ENCODE measurements at places on chromosomes 2 and 18.

- no peak for ATAC-seq
Observed at GRCh38 chr2:169759987-169760386, 26.4 kb downstream of the KLHL23 start.

DNA sequence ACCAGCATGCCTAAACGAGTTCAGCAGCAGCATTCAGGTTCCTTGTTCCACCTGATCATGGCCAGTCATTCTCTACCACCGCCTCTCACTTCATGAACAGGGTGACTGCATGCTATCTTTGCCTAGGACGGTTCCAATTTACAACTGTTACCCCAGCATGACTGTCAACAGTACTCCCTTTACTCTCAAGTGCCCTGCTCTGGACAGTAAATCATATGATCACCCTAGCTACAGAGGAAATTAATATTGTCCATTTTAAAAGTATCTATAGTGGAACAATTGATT lies 25.7 kb downstream of the MGAT4A start:
- ATAC-seq, result no peak

DNA sequence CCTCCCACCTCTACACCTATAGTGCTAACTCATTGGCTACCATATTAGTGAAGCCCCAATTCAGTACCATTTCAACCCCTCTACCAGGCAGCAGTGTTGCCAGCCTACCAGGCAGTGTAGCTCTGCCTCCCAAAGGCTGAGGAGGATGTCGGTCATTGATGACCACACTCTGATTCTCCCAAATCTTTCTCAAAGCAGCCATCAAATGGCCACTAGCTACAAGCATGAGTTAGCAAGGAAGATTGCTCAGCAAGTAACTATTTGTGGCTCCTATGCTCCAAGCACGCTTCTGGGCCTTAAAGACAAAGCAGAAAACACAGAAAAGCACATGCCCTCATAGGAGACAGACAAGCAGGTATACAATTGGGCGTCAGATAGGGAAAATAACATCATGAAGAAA lies 42.7 kb upstream of the AFF3 start:
- no peak for ATAC-seq

- no peak for ATAC-seq
Observed at GRCh38 chr18:73987247-73987980, 160.2 kb downstream of the FBXO15 start.

GRCh38 chr2:10844097-10844496 lies 31.5 kb upstream of the PDIA6 start:
- ATAC-seq, result no peak

DNA sequence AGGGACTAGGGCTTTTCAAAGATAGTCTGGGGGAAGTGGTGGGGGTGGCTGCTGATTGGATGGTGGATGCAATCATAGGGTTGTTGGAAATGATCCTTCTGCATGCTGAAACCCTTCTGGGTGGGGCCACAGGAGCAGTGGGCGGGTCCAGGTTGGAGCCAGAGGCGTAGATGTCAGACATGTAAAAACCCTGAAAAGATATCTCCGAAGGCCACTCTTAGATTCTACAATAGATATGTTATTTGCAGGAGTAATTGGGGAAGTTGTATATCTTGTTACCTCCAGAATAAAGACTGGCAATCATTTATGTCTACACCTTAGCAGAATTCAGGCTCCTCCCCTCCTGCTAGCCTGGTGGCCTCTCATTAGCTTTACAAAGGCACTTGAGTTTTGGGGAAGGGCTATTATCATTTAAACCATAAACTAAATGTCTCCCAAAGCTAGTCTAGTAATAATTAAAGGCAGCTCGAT lies 8.2 kb upstream of the FAM98A start:
- no peak for ATAC-seq

GRCh38 chr18:26460449-26461091 lies 87.8 kb downstream of the KCTD1 start:
- no peak for ATAC-seq

GRCh38 chr2:222483513-222484039 lies 59.2 kb downstream of the SGPP2 start:
- no peak for ATAC-seq

DNA sequence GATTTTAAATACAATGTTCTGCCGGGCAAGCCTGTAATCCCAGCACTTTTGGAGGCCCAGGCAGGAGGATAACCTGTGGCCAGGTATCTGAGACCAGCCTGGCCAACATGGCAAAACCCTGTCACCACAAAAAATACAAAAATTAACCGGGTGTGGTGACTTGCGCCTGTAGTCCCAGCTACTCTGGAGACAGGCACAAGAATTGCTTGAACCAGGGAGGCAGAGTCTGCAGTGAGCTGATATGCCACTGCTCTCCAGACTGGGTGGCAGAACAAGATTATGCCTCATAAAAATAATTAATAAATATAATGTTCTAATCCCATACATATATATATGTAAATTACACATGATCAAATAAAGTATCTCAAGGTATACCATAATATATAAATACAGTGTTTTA lies 119.3 kb downstream of the C2orf74 start:
- ATAC-seq, result no peak

GRCh38 chr2:228853151-228853550 lies 417.9 kb downstream of the PID1 start:
- no peak for ATAC-seq

DNA sequence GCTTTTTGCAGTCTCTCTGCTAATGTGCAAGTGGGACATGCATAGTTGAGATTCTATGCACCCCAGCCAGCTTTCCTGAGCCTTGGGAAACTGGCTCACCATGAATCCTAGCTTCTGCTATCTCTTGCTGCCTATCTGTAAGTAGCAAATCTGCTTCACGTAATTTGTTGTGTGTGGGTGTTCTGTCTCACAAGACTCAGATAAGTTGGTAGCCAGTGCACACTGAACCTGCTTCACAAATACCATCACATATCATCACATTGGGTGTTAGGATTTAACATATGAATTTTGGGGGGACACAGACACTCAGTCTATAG lies 13.9 kb upstream of the VRK2 start:
- no peak for ATAC-seq

GRCh38 chr2:230866756-230867523 lies 2.2 kb downstream of the ITM2C start:
- ATAC-seq, result no peak

DNA sequence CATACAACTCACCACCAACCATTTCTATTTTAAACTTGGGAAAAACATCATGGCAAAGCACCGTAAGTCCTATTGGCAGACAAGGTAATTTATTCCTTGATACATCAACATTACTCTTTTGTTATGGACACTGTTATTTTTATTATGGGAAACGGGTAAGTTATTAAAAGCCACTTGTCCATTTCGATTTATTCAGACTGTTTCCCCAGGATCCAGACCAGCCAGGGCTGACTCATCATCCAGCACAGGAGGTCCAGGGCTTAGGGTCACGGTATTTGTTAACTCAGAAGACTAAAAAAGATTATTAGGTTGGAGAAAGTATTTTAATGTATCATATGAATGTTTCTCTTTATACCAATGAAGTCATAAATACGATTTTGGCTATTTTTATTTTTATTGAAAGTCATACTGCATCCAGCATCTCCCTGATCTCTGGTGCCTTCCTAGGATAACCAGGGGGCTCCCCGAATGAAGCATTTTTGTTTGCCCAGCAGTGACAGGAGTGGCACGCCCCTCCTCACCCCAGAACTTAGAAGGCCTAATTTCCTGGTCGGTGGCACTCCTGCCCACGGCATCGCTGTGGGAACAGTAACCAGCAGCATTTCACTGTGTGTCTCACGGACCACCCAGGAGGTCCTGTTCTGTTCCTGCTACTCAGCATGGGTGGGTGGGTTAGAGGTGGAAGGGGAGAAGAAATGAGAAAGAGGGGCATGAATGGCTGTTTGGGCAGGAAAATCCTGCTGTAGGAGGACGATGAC lies 446.1 kb downstream of the EIPR1 start:
- no peak for ATAC-seq

GRCh38 chr2:112541315-112542122 lies 746 bp upstream of the POLR1B start:
- peak; percentile 68 for ATAC-seq

DNA sequence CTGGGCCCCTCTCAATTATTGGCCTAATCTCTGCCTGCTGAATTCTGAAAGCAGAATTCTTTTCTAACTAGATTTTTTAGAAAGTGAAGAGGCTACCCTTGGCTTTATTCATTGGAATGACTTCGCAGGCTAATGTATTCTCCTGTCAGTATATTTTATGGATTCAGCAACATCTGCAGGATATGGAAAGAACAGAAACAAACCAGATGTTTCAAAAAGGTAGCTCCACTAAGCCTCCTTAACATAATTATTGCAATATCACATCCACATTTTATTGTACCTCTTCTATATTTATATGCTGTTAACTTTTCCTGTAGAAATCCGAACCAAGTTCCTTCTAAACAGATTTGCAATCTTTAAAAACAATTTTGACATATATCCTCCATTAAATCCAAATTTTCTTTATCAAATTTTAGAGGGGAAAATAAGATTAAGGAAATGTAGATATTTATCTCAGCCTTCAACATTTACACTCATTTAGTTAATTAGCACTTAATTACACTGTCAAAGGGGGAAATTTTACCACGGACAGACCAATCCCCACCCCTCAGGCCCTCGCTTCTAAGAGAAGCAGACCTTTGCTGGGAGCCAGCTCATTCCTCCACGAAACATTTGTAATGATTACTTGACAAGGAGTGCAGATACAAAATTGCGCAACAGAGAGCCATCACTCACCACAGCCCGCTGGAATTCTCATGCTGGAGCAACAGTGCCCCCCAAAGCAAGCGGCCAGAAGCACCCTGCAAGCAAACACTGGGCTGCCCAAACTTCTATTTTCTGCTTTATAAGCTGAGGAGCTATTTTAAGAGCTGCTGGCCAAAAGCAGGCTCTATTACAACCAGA lies 253.4 kb downstream of the ETAA1 start:
- no peak for ATAC-seq

- peak; percentile 51 for ATAC-seq
Observed at GRCh38 chr18:9876867-9877654, 8.7 kb upstream of the TXNDC2 start.

- no peak for ATAC-seq
Observed at GRCh38 chr18:32442575-32442974, 28.1 kb downstream of the GAREM1 start.

- peak; percentile 33 for ATAC-seq
Observed at GRCh38 chr2:222319586-222320435, 21.0 kb upstream of the PAX3 start.

DNA sequence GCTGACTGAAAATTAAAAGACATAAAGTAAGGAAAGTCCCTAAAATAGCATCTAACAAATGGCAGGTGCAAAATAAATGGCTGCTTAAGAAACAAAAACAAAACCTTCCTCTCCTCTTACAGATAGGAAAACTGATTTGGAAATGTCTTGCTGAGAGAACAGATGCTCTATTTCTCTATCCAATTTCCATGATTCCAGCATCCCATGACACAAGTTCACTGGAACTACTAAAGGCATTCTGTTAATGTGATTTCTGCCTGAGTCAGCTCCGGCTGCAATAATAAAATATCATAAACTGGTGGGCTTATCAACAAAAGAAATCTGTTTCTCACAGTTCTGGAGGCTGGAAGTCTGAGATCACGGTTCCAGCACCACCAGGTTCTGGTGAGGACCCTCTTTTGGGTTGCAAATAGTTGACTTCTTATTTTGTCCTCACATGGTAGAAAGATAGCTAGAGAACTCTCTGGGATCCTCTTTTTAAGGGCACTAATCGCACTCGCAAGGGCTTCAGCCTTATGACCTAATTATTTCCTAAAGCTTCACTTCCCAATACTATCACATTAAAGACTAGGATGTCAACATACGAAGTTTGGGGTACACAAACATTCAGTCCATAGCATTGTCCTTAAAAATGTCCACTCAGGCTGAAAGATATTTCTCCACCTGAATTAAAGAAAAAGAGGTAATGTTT lies 78.2 kb upstream of the GALNT3 start:
- no peak for ATAC-seq

- ATAC-seq, result peak; percentile 30
Observed at GRCh38 chr18:58044370-58045241, 580 bp downstream of the NEDD4L start.

- no peak for ATAC-seq
Observed at GRCh38 chr18:41244591-41245037, 710.4 kb upstream of the PIK3C3 start.

DNA sequence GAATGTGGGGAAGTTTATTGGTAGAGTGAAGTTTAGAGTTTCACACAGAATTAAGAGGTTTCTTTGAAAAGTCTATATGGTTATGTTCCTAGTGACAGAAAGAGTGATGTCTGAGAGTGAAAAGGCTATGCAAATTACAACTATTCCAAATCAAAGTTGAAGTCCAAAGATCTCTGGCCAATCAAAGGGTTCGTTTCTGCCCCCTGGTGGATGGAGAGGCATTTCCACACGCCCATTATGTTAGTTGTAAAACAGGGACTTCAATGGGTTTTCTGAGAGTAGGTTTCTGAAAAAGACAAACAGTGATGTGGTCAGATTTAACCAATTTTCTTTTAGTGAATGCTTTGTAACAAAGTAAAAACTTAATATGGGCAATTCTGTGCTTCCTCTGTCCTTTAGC lies 441.5 kb upstream of the POU3F3 start:
- ATAC-seq, result no peak

DNA sequence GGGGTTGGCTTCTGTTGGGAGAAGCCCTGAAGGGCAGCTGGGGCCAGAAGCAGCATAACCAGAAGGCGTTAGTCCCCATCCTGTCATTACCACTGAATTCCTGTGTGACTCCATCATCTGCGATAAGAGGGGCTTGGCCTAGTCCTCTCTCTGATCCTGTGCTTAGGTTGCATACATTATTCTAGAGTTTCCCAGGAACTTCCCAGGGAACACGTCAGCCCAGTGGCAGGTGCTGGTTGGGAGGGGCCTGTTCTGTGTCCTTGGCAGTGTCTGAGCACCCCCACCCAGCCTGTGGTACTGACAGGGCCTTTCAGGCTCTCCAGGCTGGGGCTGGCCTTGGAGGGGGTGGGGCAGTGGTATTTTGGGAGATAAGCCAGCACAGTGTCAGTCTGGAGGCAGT lies 4.5 kb upstream of the TOGARAM2 start:
- ATAC-seq, result no peak

GRCh38 chr18:13219593-13220159 lies 1.1 kb downstream of the LDLRAD4 start:
- no peak for ATAC-seq

- no peak for ATAC-seq
Observed at GRCh38 chr2:154446324-154446723, 252.2 kb upstream of the KCNJ3 start.

GRCh38 chr2:101349893-101350662 lies 37.2 kb downstream of the CREG2 start:
- peak; percentile 62 for ATAC-seq
